Lower leg skin (tissue), 4 donors: ENCODE measurements at places on chromosomes 11 and 22. TPM values are rescaled to one million over a fixed set of nuclear protein-coding genes. Genes with fewer than 3 reads are reported as not detected.

DNA sequence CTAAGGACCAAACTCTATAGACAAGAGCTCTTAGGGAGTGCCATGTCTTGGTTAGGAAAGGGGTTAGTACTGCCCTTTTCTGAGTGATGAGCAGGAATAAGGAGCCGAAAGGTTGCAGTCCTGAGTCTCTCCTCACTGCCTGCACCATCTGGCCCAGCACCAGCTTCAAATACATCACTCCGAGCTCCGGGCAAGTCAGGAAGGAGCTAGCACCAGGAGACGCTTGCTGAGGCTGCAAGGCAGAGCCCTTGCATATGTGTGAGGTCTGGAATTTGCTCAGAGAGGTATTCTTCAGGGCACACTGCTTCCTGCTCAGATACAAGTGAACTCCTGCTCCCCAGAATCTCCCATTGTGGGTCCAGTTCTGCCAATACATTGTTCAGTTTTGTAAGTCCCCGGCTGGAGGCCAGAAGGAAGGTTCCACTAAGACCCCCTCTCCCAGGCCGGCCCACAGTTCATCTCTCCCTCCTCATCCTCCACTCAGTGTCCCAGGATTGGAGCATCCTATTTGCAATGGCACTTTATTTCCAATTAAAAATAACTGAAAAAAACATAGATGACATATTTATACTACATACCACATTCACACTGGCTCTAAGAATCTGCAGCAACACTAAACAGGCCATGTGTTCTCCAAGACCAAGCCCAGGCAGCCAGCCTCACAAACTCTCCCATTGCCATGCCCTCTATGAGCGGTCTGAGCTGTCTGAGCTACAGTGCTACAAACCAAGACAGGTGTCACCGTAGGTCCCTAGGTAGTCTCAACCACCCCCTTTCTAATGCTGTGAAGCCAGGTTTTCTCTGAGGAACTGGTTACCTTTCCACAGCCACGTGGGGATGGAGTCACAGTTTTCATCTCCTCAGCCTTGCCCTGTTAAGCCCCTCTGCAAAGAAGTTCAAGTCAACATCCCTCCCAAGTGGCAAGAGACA, 55.1 kb upstream of the SPATA19 start:
- peak; percentile 65 for DNase-seq

DNA sequence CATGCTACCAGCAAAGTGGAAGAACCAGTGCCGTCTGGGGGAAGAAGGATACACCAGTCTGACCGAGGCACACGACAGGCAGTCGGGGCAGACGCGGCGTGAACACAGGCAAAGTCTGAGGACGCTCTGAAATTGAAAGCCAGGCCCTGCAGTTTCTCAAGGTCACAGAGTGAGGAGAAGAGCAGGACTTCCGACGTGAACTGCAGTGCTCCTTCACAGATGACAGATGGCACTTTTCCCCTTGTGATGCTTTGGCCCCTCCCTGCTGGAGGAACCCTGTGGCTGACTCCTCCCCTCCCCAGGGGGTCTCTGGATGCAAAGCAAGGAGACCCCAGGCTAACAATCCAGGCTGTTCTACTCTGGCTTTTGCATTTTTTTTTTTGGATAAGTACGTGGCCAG, 19.6 kb upstream of the JAM3 start:
- DNase-seq, result peak; percentile 77

DNA sequence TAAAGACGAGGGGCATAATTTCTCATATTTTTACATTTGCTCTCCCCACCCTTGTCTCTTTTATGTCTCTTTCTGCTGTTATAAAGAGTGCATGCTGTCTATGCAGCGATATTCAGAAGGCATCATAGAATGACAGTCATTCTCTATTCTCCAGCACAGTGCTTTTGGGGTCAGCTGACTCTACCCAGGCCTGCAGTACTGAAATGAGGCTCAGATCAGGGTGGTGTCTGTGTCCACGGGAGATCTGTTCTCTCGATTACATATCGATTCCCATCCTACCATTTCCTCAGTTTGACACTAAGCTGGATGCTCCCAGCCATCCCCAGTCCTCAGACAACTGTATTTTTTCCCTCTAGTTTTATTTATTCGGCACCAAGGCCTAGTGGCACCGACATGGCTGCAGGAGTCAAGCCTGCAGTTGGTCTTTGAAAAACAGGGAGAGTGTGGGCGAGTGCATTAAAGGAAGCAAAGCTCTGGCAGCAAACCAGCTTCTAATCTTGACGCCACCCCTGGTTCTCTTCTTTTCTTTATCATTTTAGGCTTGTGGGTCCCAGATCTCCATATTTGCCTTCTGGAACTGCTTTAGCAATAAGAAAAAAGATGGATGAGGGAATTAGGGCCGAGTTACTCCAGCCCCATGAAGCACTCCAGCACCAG, 71.6 kb upstream of the PICALM start:
- no peak for DNase-seq

- no peak for DNase-seq
These were observed 113.7 kb downstream of the CEP164 start for GRCh38 chr11:117441146-117441975.

DNA sequence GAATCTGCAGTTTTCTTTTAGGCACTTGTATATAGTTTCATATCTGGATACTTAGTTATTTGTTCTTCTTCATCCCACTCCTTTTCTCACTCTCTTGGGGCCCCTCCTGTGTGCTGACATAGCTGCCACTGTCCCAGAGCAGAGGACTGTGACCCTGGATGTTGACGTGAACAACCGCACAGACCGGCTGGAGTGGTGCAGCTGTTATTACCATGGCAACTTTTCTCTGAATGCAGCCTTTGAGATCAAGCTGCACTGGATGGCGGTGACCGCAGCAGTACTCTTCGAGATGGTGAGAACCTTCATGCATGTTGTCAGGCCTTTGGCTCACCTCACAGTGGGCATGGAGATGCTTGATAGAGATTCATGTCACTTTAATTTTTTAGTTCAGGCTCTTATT, 50.9 kb upstream of the YWHAH start:
- no peak for DNase-seq

DNA sequence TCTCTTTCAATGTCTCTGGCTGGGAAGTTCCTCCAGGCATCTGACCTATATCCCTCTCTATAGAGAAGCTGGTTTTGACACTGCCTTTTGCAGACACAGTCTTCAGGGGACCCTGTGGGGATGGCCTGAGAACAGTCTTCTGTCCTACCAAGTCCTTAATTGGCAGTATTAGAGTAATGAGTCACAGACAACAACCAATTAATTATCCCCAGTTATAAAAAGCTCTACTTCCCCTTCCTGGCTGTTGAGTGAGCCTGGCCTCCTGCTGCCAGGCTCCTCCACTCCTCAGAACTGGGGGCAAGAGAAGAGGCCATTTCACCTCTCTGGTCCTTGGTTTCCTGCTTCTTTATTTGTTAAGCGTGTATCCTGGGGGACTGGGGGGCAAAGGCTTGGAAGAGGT, 41.2 kb upstream of the KLHL35 start:
- DNase-seq, result no peak

DNA sequence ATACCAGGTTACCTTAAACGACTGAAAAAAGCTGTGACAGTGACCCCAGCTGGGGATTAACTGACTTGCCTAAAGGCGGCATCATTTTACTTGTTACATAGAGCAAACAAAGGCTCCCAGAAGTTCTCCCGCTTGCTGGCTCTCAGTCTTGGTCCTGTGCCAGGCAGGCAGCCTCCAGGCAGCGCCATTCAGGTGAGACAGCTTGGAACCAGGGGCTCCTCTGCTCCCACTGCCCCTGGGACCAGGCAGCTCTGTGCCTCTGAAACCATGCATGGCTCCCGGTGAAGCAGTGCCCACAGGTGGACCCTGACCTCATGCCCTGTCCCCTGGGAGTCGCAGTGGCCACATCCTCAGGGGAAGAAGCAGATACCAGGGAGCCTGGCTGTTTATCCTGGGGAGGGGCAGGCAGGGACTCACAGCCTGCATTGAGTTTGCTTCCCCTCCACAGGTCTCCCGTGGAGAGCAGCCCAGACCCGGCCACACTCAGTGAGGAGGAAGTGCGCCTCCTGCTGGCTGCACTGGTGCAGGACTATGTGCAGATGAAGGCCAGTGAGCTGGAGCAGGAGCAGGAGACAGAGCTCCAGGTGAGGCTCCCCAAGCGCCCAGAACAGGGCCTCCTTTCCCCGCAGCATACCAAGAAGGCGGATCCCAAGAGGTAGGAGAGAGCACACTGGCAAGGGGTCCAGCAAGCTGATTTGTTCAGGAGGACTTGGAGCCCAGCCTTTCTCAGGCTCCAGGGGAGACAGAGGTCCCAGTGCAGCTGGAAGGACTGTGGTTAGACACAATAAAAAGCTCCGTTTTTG, 15.6 kb upstream of the CYP2R1 start:
- DNase-seq, result peak; percentile 61

- DNase-seq, result no peak
These were observed 25.6 kb downstream of the OR2AG2 start for GRCh38 chr11:6746086-6746618.

- no peak for DNase-seq
These were observed 2.0 kb upstream of the JAML start for GRCh38 chr11:118226781-118227180.

DNA sequence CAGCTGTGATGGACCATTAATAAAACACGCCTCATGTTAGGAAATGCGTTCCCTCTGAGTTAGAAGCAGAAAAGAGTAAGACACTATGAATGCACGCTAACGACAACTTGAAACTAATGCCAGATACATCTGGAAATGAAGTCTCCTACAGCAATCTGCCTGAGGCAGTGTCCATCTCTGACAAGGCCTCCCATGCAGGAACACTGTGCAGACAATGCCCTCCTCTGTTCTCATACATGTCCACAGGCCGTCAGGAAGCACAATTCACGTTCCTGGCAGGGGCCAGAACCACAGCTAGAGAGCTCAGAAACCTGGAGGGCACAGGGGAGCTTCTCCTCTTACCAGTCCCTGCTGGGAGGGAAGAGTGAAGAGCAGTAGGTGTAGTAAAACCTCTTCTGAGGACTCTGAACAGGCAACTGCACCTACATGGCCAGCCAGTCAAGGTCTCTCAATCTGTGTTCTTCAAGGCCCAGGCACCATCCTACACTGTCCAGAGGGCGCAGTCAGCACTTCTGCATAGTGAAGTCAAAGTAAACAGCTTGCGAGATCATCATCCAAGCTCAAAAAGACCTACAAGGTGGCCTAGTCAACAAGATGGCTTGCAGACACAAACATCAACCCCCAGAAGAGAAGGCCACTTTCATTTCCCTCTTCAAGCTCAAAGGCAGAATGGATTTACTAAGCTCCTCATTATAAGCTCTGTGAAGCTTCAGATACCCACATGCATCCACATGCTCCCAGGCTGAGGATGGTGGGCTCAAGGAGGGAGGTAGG, 41.5 kb upstream of the CYP2D6 start:
- no peak for DNase-seq

GRCh38 chr11:73597336-73597955, 466 bp downstream of the FAM168A start:
- DNase-seq, result peak; percentile 86

- DNase-seq, result no peak
These were observed 82.4 kb downstream of the ISX start for GRCh38 chr22:35148381-35148780.

GRCh38 chr11:132818951-132819350, 713.4 kb downstream of the OPCML start:
- no peak for DNase-seq

DNA sequence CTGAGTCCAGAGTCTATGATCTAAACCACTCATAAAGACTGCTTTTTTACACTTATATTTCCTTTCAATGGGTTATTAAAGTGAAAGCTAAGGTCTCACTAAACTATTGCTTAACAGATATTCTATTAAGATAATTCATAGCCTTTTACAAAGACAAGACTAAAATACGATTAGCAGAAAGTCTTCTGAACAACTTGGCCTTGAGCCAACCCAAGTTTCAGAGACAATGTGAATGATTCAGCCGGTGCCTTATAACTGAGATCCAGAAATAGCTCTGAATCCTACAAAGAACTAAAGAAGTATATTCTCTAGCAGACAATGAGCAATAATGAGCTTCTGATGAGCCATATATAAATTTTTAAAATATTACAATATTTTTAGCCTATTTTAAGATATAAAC, 41.5 kb upstream of the CARD18 start:
- no peak for DNase-seq

GRCh38 chr11:46527591-46528130, 66.2 kb downstream of the AMBRA1 start:
- no peak for DNase-seq

DNA sequence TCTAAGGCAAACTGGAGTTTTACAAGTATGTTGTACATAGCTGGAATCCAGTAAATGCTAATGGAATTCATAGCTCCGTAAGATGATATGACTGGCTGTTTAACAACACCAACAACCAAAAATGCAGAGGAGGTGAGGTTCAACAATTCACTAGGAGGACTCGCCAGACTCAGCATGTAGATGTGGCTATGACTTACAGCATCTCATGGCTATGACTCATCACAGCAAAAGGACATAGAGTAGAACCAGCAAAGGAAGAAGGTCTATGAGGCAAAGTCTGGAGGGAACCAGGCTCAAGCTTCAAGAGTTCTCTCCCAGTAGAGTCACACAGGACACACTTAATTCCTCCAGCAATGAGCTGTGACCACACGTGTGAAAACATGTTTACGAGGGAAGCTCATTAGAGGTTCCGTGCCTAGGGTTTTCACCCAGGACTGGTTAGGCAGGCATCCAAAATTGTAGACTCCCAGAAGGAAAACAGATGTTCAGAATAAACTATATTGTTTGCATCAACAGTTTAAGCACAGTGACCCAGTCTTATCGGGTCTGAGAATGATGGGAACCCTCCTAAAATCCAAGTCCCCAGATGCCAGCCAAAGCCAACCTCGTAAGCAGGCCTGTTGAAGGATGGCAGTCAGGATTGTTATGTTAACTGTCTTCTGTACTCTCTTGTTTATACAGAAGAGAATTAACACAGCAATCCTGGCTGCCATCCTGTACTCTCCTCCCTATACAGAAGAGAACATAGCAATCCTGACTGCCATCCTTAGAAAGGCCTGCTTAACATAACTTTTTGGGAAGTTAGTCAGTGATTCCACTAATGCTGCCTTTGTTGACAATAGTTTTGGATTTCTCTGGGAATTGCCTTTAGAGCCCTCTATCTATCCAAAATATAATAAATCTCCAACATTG, 116.6 kb downstream of the LARGE1 start:
- no peak for DNase-seq

- DNase-seq, result no peak
These were observed 4461.3 kb upstream of the OR11H1 start for GRCh38 chr22:11066458-11067285.

DNA sequence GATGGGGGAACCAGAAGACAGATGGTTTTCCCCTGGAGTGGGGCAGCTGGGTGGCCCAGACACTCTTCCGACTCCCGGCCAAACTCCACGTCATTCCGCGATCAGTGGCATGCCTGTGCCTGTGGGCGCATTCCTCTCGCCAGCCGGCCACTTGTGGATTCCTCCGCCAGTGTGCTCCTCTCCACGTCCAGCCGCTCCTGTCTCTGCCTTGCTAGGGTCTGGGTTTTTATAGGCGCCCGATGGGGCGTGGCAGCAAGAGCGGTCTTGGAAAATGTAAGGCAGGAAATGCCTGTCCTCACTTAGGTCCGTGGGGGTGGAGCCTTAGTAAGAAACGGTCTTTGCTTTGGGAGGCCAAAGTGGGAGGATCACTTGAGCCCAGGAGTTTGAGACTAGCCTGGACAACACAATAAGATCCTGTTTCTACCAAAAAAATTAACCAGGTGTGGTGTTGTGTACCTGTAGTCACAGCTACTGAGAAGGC, 81.6 kb upstream of the SEPTIN5 start:
- peak; percentile 79 for DNase-seq

- no peak for DNase-seq
These were observed 124.9 kb downstream of the GALNT18 start for GRCh38 chr11:11496879-11497278.

Gene OR2AT4
- total RNA-seq, result not detected

Gene SULT4A1
- total RNA-seq, result not detected

Gene TMEM218
- 11.6 TPM for total RNA-seq

Gene OR5P2
- total RNA-seq, result 2.5 TPM

Gene TSPAN18
- total RNA-seq, result 0.95 TPM

Gene POU2AF1
- total RNA-seq, result not detected

Gene DPP3
- total RNA-seq, result 23.9 TPM

Gene LRRC32
- total RNA-seq, result 42.5 TPM
